CD4-positive, alpha-beta T cell treated with Interleukin-15 for 1 hour (primary cell): ENCODE measurements at places on chromosomes 3 and 15.

GRCh38 chr3:180808823-180809575 is 103.5 kb upstream of the FXR1 start:
- no peak for DNase-seq

DNA sequence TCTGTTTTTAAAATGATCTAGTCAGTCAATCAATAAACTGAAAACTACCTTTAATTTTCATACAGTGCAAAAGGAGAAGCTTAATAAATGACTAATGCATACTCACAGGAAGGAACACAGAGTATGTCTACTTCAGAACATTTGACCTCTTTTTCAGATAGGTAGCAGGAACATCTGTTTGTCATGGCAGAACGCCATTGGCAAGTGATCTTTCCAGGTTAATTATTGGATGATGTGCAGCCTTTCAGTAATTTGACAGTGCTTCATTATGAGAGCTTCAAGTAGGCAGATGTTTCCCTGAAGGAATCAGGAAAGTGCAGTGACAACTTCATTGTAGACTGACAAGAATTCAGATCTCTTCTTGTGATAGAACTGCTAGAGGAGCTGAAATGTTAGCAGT is 325.0 kb downstream of the OTOL1 start:
- DNase-seq = no peak

- no peak for DNase-seq
Observed at GRCh38 chr3:134704133-134704532, 53.3 kb upstream of the KY start.

DNA sequence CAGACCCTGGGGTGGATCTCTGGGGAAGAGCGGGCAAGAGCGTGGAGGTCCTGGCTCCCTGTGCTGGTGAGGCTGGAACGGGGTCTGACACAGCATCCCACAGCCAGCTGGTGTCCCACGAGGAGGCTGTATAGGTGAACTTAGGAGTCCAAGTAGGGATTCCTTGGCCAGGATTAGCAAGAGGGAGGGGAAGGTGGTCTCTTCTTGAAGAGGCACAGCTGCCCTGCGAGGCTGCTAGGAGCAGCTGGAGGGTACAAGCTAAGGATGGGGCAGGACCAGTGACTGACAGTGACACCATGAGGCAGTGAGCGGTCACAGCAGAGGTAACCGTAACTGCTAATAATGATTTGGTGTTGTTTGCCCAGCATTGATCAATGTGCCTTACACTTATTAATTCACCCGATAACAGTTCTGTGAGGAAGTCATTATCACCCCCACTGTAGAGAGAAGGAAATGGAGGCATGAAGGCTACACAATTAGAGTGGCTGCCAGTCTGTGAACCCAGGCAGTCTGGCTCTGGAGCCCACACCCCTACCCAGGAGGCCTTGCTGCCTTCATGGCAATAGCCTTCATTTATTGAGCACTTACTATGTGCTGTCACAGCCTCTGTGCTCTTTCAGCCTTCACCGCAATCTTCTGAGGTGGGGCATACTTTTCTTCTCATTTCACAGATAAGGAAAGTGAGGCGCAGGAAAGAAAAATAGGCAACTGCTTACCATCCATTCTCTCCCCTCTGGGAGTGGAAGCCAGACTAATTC is 59.4 kb downstream of the TMEM44 start:
- peak; percentile 47 for DNase-seq

GRCh38 chr3:77303955-77304699 is 264.2 kb downstream of the ROBO2 start:
- no peak for DNase-seq

DNA sequence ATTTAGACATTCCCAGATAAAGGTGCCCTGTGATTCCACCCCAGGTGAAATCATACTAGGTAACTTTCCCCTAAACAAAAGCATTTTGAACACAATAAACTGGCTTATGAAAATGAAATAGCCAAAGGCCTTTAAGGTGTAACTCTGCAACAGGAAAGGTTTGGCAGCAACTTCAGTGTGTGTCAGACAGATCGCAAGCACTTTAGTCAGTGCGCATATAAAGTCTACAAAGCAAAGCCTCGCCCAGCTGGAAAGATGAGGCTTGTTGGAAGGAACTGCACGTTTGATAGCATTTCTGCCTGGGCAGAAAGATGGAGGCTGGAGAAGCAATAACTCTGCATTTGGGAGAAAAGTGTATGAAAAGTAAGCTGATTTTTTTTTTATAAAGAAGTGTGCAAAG is 57.9 kb downstream of the PRICKLE2 start:
- DNase-seq = no peak

DNA sequence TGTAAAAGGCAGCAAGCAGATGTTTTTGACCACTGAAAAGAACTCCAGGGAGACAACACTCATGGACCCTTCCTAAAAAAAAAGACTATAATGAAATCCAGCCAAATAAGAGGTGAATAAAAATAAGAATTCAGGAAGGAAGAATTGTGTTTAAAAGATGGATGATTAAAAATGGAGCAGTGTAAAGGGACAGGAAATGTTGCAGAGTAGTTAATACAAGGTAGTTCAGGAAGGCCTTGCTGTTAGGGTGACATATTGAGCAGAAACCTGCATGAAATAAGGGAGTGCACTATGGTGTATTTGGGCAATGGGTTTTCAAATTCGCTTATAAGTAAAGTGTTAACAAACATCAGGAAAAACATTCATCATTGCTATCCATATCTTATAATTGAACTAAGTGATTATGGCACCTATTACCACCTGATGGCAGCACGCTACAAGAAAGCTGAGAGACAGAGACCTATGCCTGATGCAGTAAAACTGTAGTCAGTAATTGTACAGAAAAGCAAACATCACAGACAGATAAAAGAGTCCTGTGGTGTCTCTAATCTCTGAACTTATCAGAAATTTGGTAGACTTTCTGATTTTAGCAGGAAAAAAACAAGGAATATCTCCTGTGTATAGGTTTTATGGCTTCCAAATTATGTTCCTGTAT is 5.8 kb upstream of the DBR1 start:
- no peak for DNase-seq

DNA sequence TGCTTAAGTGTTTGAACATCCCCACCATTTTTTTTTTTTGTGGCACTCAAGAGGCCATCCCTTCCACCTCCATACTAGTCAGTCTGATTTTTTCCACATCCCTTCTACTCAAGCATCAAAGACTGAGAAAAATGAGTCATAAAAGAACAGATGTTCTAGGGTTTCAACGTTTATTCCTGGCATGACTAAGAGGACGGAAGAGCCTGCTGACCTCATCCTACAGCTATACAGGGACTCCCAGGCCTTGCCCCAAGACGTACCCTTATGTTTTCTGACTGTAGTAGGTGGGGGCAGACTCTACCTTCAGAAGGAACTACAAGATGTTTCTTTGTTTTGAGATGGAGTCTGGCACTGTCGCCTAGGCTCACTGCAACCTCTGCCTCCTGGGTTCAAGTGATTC is 3.3 kb upstream of the ITPKA start:
- DNase-seq = no peak

DNA sequence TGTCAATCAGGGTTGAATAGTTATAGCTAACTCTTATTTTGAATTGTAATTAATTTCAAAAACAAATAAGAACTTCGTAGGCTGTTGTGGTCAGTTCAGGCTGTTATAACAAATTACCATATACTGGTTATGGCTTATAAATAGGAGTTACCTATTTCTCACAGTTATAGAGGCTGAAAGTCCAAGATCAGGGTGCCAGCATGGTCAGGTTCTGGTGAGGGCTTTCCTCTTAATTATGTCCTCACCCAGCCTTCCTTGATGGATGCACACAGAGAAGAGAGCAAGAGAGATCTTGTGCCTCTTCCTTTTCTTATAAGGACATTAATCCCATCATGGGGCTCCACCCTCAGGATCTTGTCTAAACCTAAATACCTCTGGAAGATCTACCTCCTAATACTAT is 265.9 kb upstream of the SUCLG2 start:
- no peak for DNase-seq

- DNase-seq = no peak
Observed at GRCh38 chr3:129612534-129613366, 6.3 kb upstream of the PLXND1 start.

DNA sequence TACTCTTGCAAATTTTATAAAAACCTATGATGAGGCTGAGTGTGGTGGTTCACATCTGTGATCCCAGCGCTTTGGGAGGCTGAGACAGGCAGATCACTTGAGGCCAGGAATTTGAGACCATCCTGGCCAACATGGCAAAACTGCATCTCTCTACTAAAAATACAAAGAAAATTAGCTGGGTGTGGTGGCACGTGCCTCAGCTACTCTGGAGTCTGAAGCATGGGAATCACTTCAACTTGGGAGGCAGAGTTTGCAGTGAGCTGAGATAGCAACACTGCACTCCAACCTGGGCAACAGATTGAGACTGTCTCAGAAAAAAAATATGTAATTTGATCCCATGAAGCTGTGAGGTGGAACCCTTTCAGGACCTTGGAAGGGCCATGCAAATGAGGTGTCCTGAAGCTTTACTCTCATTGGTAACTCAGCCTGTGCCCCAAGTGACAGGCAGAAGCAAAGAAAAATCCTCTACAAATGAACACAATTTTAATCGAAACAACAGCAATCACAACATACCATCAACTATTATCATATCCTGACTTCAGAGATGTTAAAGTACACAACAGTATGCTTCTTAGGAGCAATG is 84.6 kb upstream of the CDV3 start:
- no peak for DNase-seq

DNA sequence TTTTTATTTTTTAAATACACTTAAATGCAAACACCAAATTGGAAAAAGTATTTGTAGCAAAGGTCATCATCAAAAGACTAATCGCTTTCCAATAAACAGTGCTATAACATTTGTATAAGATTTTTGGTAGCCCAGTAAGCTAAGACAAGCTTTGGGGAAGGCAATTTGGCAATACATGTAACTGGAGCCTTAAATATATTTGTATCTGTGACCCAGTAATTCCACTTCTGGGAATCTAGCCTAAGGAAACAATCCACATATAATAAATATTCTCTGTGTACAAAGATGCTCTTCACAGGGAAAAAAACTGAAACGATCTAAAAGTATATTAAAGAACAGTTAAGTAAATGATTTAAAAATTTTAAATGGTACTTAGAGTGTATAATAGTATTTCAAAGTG is 65.5 kb upstream of the TJP1 start:
- DNase-seq = no peak

DNA sequence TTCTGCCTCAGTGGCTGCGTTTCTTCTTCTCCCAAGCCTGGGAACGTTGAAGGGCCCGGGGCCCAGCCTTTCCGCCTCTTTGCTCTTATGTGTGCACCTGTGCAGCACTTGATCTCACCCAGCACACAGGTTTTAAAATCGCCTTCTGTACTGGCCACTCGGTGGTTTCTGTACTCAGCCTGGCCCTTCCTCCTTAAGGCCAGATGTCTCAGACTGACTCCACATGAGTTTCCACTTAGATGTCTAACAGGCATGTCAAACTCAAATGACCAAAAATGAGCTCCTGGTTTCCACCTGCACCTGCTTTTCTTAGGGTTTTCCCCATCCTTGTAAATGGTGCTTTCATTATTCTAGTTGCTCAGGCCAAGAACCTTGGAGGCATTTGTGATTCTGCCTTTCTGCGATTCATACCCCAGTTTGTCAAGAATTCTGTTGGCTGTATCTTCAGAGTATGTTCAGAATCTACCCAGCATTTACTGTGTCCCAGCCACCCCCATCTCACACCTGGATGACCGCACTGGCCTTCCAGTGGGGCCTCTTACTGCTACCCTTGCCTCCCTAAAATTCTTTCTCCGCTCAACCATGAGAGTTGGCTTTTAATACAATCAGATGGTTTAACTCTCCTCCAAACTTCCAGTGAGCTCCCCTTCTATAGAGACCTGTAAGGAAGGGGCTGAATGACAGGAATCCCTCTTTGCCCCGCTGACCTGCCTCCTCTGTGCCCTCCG is 2.2 kb upstream of the TRAK1 start:
- DNase-seq = no peak

- DNase-seq = no peak
Observed at GRCh38 chr3:169659820-169660674, 3.5 kb downstream of the MECOM start.

- no peak for DNase-seq
Observed at GRCh38 chr3:171407759-171408158, 52.4 kb downstream of the TNIK start.

GRCh38 chr3:169288553-169288952 is 375.0 kb downstream of the MECOM start:
- DNase-seq = no peak

DNA sequence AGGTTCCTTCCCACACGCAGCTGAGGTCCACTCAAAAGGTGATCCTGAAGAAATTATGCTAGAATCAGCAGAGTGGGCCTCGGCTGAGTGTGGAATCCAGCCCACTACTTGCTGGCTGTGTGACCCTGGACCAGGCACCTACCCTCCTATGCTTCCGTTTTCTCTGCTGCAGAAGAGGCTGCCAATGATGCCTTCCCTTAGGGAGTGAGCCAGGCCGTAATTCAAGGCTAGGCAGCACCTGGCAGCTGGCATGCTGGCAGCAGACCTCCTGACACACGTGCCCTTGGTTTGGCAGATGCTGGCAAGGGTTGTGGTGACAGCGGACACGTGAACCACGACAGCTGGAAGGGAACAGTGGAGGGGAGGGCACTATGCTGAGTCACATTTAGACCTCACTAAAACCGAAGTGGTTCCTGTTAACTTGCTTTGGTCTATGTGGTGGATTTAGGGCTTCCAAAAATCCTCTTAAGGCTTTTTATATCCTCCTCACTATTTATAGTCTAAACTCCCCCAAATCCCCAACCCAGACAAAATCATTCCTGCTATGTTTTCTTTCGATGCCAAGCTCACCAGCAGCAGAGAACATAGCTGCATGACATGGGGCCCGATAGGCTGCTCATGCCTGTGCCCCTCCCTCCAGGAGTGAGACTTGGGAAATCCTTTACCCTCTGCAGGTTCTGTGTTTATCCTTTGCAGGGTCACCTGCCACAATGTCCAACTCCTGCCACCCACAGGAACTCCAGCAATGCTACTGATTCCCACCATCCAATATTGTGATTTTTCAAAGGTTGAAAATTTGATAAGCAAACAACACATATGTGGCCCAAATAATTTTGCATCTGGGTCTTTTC is 10.6 kb upstream of the PCSK6 start:
- no peak for DNase-seq

- DNase-seq = no peak
Observed at GRCh38 chr3:10442151-10442795, 63.1 kb downstream of the ATP2B2 start.

DNA sequence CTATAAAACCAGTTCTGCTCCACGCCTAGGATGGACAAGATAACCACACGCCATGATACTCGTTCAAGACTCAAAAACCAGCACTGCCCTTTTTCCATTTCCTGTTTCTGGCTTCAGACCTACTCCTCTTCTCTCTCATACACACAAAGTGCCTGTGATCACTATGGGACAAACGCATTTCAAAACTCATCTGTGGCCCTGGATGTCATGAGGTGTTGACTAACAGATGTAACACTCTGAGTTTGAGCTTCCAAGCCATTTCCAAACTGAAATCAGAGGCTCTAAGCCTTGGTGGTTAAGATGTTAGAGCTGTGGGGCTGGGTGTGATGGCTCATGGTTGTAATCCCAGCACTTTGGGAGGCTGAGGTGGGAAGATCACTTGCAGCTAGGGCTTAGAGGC is 55.7 kb upstream of the LMOD3 start:
- no peak for DNase-seq
